AG10803 (cell line): ENCODE measurements at places on chromosomes 16 and 17.

GRCh38 chr17:67519801-67520251 lies 142.7 kb downstream of the PITPNC1 start:
- no peak for DNase-seq

DNA sequence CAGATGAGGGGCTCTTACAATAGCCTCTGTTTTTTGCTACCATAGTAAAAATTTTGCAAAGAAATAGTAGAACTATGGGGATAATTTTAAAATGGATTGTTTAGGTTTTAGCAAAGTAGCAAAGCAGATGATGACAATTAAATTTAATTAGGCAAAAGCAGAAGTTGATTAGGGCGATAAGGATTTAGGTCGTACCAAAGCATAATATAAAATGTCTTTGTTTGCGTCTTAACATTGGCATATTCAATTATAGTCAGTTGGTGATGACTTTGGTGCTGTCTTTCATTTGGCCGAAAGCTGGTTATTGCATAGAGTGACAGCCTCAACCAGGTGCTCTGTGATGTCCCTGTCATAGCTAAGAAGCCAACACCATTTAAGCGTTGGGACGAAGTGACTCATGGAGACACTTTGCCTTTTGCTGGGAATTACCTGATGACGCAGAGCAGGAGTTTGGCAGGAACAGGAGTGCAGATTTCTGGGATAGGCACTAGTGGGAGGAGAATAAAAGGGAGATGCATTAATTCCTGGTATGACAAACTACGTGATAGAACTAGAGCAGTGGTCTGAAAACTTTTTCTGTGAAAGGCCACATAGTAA lies 38.3 kb downstream of the MAP2K6 start:
- no peak for DNase-seq

DNA sequence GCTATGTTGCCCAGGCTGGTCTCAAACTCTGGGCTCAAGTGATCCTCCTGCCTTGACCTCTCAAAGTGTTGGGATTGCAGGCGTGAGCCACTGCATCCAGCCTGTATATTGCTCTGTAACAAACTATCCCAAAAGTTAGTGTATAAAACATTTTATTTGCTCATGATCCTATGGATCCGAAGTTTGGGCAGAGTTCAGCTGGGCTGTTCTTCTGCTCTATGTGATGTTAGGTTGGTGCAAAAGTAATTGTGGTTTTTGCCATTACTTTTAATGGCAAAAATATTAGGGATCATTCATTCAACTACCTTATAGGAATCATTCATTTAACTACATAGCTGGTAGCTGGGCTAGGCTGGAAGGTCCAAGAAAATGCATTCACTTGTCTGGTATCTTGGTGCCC lies 12.8 kb upstream of the WFIKKN2 start:
- DNase-seq: no peak

- DNase-seq: peak; percentile 59
These were observed 3.9 kb downstream of the TSPOAP1 start for GRCh38 chr17:58324409-58325288.

DNA sequence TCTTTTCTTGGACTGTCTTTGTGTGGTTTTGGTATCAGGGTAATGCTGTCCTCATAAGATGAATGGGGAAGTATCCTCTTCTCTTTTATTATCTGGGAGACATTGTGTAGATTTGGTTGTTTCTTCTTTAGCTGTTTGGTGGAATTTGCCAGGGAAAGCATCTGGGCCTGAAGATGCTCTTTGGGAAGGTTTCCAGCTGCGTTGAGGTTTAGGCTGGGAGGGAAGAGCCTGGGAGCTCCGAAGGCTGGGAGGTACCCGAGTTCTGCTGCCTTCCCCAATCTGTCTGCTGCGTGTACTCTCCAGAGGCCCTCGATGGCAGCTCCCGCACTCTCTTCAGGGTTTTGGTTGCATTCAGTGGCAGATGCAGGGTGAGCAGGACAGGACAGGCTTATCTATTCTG lies 25.6 kb upstream of the CRISPLD2 start:
- DNase-seq: peak; percentile 12

DNA sequence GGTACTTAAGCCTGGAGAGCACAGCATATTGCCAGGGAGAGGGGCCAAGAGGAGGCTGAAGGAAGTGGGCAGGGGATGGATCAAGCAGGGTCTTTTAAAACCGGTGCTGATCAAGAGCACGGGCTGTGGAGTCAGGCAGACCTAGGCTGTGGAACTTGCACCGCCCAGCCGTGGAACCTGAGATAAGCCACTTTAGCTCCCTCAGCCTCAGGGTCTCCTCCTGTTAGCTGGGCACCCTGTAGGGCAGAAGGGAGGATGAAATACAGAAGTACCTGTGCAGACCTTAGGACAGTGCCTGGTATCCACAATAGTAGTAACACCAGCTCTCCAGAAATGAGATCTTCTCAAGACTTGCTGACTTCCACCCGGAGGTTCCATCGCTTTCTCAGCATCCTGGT lies 9.3 kb downstream of the ODAD4 start:
- DNase-seq: no peak

DNA sequence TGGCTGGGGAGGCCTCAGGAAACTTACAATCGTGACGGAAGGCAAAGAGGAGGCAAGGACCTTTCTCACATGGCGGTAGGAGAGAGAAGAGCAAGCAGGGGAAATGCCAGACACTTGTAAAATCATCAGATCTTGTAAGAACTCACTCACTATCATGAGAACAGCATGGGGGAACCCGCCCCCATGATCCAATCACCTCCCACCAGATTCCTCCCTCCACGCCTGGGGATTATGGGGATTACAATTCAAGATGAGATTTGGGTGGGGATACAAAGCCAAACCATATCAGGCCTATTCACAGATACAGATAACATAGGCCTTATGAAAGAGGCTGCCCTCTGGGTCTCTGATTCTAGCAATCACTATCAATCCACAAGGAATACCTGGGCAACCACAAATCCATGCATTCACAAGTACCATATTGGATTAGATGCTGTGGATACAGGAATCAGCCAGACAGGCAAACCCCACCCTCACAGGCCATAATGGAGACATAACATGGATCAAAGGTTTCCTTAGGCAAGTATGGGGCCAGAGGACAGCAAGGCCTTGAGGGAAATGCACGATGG lies 284.9 kb downstream of the SOX9 start:
- DNase-seq: no peak

GRCh38 chr17:75504347-75505151 lies 10.8 kb downstream of the CASKIN2 start:
- DNase-seq: peak; percentile 6

GRCh38 chr17:17807440-17807839 lies 29.3 kb downstream of the SREBF1 start:
- no peak for DNase-seq

GRCh38 chr17:66713533-66714042 lies 121.3 kb upstream of the CACNG5 start:
- no peak for DNase-seq

- peak; percentile 93 for DNase-seq
These were observed 116.1 kb downstream of the METRNL start for GRCh38 chr17:83195330-83196023.

DNA sequence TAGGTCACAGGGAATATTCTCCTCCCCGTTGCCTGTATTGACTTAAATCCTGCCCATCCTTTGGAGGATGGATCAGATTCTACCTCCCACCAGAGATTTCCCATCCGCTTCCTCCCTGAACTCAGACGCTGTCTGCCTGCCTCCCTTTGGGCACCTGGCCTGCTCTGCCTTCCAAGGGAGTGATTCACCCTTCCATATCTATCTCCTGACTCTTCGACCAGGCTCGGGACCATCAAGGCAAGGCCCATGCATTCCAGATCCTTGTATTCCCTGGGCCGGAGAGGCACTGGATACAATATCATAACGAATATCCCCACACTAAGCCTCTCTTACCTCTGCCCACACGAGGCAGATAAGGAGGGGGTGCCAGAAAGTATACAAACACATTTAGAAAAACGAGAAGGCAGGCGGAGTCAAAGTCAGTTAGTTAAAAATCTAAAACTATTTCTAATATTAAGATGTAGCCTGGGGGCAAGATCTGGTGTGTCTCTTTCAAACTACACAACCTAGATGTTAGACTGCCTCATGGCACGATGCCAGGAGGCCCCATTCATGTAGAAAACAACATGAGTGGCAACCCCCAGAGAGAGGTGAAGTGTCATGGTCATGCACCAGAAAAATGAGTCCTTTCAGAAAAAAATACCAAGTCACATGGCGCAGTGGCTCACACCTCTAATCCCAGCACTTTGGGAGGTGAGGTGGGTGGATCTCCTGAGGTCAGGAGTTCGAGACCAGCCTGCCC lies 9.2 kb downstream of the PMP22 start:
- peak; percentile 73 for DNase-seq

GRCh38 chr16:2739625-2740430 lies 12.6 kb upstream of the SRRM2 start:
- DNase-seq: no peak

DNA sequence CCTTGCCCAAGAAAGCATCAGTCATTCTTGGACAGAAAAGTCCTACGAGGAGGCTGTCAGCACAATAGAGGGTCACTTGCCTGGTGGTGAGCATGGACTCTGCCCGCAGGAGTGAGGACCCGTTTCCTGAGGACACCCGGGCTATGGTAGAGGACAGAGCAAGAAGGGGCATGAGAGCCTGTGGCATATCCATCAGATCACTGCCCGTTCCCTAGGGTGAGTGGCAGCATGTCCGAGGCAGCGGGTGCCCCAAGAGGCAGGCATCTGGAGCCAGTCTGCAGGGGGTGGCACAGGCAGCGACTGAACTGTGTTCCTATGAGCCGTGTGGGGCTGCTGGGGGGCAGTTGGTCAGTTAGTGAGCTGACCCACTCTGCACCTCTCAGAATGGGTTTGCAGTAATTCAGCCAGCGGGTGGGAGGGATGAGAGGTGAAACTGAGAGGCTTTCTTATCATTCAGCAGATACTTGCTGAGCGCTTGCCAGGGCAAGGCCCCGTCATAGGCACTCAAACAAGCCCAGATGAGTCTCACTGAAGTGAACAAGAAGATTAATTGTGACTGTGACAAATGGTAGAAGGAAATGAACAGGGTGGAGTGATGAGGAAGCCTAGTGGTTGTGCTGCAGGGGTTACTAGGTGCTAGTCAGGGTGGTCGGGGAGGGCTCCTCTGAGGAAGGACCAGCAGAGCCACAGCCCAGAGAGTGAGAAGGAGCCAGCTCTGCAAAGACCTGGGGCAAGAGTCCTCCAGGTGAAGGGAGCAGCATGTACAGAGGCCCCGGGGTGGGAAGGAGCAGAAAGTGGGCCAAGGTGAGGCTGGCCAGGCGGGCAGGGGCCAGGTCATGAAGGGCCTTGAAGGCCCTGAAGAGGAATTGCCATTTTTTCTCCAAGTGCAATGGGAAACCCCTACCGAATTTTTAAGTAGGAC lies 87.9 kb downstream of the CLEC16A start:
- no peak for DNase-seq

DNA sequence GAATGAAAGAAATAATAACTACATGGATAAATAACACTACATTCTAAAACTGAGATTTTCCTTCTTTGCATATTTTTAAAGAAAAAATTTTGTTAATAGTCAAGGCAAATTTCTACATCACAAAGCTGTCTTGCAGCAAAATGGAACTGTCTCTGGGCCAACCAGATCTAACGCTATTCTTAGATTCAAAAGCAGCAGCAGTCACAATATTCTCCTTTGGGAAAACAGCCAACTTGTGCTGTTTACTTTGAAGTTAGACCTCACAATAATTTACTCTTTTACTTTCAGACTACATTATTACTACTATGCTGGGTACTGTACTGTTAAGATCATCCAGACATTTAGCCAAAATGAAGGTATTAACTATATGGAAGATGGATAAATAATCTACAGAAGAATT lies 189.1 kb downstream of the CEP112 start:
- DNase-seq: peak; percentile 8

DNA sequence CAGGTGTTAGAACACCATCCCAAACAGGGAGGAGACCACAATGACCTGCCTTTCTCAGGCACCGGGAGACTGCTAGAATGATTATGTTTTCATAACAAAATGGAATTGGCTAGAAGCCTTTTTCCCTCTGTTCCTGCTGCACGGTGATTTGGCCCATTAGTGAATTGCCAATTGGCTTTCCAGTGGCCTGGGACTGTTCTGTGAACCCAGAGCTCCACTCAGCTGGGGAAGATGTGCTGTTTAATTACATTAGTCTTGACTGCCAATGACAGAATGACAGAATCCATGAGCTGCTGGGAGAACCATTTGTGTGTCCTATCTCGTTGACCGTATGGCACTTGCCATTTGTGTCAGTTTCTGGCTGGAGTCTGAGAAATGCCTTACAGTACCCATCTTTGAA lies 242.9 kb downstream of the CDH11 start:
- no peak for DNase-seq

GRCh38 chr17:57274162-57274561 lies 17.8 kb downstream of the MSI2 start:
- no peak for DNase-seq
